Subcutaneous preadipocyte (primary cell): ENCODE measurements at places on chromosomes 4 and X. TPM values are rescaled to one million over a fixed set of nuclear protein-coding genes. Genes with fewer than 3 reads are reported as not detected.

Gene S100P
- total RNA-seq: 0.20 TPM in 1 of 2 replicates, not detected in the other

Gene BEX5
- not detected in 2 replicates for total RNA-seq

Gene TTC29
- not detected in 2 replicates for total RNA-seq

Gene VCX3B
- total RNA-seq: not detected in 2 replicates

Gene CRMP1
- total RNA-seq: under 0.01 TPM in 1 of 2 replicates, not detected in the other

Gene ATP1B4
- total RNA-seq: not detected in 2 replicates

Gene ARHGAP36
- total RNA-seq: not detected in 2 replicates

Gene LRP2BP
- total RNA-seq: under 0.01 and 0.59 TPM in 2 replicates

Gene HAND2
- total RNA-seq: 9.9 and 15.4 TPM in 2 replicates

Gene CFP
- total RNA-seq: 0.37 and 0.39 TPM in 2 replicates
